ENCODE measurements at places on chromosomes 1 and 21. TPM values are rescaled to one million over a fixed set of nuclear protein-coding genes. Genes with fewer than 3 reads are reported as not detected.

DIO1 gene
- not detected for total RNA-seq

TDRD10 gene
- not detected for total RNA-seq

KPNA6 gene
- total RNA-seq, result 43.7 TPM

CR1L gene
- total RNA-seq, result not detected

PRAMEF10 gene
- not detected for total RNA-seq

CTTNBP2NL gene
- 11.5 TPM for total RNA-seq

ADARB1 gene
- total RNA-seq, result 18.8 TPM

OLFML2B gene
- 0.08 TPM for total RNA-seq

RHOC gene
- total RNA-seq, result 639 TPM

CDK18 gene
- total RNA-seq, result 12.7 TPM
